Thyroid gland (tissue), 4 donors: ENCODE measurements at places on chromosomes 16 and 17. TPM values are rescaled to one million over a fixed set of nuclear protein-coding genes. Genes with fewer than 3 reads are reported as not detected.
A peak's percentile ranks its signal among the peaks of the same experiment; 100 is the strongest.

DNA sequence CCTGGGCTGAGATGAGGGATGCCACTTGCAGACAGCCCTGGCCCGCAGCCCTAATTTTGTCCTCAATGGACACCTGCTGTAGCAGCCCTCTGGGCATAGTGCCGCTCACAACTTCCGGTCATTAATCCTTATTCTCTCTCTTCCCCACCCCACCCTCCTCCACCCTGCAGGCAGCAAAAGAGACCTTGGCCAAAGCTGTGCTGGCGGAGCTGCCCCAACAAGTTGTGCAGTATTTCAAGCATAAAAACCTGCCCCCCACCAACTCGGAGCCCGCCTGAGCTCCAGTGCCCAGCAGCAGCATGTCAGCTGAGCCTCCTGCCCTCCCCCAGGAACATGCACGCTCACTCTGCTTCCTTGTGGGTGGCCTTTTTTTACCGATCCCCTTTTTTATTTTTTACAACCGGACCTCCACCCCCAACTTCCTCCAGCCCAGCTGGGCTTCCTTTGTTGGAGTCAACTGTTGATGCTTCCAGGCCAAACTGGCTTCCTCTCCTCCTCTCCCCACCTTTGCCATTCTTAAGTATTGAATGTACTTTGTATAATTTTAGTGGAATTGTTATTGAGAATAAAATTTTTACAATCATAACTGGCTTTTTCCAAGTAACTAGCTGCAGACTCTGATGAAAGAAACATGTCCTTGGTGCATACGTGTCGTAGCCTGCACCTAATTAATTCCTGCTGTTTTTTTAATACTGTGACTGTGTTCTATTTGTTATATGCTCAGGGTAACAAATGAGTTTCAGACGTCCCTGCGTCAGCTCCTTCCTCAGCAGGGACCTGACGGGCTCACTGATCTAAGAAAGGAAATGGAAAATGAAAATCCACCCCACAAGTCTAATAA lies 38.2 kb downstream of the PSME3IP1 start:
- H3K36me3 ChIP-seq = no peaks in the 10 kb centered on the region
- H3K4me1 ChIP-seq = peaks cover 36% of the 10 kb centered on the region
- peak overlapping the region; percentile 49 for H3K27ac ChIP-seq
- peak; percentile 70 for DNase-seq

- DNase-seq = peak; percentile 65
- H3K27me3 ChIP-seq = no peaks in the 10 kb centered on the region
Observed at GRCh38 chr16:23504076-23504452, 6.2 kb downstream of the GGA2 start.

GRCh38 chr17:78781104-78781892 lies 775 bp downstream of the CYTH1 start:
- no peaks in the 10 kb centered on the region for H3K27me3 ChIP-seq
- no peaks in the 10 kb centered on the region for H3K36me3 ChIP-seq
- peak overlapping the region; percentile 89 for H3K27ac ChIP-seq
- peak overlapping the region; percentile 94 for H3K4me3 ChIP-seq

The MT1A gene
- 15.0 TPM for total RNA-seq

GRCh38 chr17:27218041-27218440 lies 75.9 kb upstream of the WSB1 start:
- no peak overlapping the region for H3K4me3 ChIP-seq
- no peaks in the 10 kb centered on the region for H3K27me3 ChIP-seq
- no peaks in the 10 kb centered on the region for H3K36me3 ChIP-seq
- DNase-seq = no peak
